ENCODE measurements at places on chromosomes 2 and 18.

DNA sequence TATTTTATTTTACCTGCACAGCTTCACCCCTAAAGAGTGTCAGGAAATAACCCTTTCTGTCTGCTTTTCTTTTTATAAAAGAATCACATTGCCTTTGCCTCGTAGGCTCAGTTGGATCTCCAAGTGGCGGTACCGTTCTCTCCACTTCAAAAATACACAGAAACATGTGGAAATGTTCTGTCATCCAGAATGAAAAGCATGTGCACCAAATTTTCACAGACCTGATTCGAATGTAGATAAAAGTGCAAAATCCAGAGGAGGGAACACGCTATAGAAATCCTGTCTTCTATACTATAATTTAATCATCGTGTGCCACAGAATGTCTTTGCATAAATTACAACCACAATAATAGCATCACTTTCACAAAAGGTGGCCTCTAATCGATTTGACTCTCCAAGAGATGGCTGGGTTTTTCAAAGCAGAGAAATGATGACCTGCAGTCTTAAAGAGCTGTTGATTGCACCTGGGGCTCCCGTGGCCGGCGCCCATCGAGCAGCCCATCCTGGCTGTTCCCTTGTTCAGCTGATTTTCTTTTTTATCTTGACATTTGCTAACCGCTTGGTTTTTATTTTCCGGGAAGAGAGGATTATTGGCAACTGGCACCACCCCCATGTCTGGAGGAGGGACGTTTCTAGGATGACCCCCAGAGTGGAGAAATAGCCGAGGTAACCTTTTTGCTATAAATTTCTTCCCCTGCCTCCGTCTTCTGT is 290.2 kb downstream of the SOX11 start:
- no peak for DNase-seq

- DNase-seq = no peak
Observed at GRCh38 chr2:208929894-208930427, 493.9 kb upstream of the MAP2 start.

DNA sequence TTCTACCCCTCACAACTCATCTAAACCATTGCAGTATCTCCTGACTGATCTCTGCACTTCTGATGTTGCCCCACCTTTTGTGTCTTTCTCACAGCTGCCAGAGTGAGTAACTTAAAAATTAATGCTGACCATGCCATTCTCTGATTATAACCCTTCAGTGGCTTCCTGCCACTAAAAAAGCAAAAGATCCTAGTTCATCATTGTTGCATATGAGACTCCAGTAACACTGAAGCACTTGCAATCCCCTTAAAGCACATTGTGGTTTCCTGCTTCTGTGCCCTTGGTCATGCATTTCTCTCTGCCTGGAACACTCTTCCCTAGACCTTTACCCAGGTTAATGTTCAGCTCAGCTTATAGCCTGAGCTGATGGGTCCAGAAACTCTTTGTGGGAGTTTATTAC is 95.1 kb upstream of the WDSUB1 start:
- DNase-seq = no peak

DNA sequence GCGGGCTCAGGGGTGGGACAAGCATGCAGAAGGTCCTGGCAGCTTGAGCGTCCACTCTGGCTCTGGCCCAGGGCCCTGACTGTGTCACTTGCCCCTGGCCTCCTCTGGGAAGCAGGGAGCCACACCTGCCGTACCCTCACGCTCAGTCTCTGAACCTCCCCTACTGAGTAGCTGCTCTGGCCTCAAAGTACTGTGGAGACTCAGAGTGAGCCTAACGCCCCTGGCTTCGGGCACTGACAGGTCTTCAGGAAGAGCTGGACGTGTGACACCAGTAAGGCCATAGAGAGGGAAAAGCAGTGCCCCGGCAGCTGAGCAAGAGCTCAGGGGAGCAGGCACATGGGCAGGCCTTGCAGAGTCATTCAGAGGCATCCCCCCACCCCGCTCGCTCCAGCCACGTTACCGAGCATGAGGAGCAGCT is 73.3 kb downstream of the SFXN5 start:
- no peak for DNase-seq

GRCh38 chr2:162261032-162261945 is 18.0 kb upstream of the FAP start:
- DNase-seq = peak; percentile 39

- DNase-seq = no peak
Observed at GRCh38 chr18:36128530-36128870, 640 bp downstream of the SLC39A6 start.

DNA sequence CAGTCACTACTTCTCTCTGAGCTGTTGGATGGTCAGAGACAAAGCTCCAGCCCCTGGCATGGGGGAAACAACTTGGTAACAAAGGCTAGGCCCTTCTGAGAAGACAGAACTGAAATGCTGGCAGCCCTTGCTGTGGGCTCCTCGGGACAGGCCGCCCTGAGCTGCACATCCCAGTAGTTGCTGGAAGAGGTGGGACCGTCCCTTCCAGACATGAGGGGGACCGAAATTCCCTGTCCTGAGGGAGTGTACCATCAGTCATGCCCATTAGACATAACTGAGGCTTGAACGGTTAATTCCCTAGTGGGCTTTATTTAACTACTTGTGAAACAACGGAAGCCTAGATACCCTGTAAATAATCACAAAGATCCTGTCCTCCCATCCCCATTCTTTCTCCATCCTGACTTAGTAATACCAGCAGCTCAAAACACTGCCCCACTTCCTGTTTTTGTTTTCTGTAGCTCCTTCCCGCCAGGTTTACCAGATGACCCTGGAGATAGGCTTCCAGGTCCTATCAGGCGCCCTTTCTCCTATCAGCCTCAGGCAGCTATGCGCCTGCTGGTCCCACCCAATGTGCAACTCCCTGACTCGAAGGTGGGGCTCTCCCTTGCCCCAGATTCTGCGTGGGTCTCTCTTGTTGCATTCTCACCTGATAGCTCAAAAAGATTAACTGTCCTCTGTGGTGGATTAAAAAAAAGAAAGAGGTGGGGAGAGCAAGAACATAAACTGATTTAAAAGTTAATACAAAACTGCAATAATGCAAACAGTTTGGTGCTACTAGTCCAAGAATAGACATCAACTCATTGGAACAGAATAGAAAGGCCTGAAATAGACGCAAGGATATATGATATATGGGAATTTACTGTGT is 37.0 kb upstream of the NT5DC4 start:
- no peak for DNase-seq

DNA sequence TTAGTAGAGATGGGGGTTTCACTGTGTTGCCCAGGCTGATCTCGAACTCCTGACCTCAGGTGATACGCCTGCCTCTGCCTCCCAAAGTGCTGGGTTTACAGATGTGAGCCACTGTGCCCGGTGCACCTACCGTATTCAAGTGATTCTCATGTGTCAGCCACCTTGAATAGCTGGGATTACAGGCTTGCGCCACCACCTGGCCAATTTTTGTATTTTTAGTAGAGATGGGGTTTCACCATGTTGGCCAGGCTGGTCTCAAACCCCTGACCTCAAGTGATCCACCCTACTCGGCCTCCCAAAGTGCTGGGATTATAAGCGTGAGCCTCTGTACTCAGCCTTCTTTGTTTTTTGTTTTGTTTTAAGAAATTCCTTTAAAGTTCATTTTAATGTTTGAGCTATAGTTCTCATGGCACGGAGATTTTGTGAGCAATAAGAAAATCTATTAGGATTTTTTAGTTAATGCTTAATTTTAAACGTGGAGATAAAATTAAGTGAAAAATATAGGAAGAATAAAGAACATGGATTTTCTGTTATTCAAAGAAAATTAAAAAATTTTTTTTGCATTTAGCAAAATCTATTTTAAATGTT is 242.6 kb downstream of the PHLPP1 start:
- no peak for DNase-seq

GRCh38 chr18:60027397-60027796 is 127.6 kb downstream of the PMAIP1 start:
- DNase-seq = no peak

DNA sequence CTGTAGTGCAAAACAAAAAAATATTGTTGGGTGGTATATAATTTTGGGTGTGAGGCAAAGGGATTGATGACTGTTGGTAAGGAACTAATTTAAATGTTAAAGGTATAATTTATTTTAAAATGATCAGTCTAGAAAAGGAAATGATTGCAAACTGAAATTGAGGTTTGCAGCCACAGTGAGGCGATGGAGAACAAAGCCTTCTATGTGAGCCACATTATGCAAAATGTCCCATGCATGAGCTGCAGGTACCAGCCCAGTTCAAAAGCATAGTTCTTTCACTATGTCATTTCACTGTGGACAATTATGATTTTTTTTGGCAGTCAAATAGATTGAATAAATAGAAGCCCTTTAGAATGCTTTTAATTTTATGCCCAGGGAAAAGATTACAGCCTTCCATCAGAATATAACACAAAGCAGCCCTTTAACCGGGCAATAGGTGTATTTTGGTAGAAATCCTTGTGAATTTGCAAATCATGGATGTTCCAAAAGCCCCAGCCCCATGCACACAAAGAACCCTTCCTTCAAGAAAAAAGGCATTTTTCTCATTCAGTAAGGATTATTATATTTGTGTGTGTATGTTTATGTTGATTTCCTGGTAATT is 1.7 kb downstream of the MAP2 start:
- no peak for DNase-seq

GRCh38 chr18:77173275-77174030 is 40.9 kb upstream of the MBP start:
- no peak for DNase-seq

DNA sequence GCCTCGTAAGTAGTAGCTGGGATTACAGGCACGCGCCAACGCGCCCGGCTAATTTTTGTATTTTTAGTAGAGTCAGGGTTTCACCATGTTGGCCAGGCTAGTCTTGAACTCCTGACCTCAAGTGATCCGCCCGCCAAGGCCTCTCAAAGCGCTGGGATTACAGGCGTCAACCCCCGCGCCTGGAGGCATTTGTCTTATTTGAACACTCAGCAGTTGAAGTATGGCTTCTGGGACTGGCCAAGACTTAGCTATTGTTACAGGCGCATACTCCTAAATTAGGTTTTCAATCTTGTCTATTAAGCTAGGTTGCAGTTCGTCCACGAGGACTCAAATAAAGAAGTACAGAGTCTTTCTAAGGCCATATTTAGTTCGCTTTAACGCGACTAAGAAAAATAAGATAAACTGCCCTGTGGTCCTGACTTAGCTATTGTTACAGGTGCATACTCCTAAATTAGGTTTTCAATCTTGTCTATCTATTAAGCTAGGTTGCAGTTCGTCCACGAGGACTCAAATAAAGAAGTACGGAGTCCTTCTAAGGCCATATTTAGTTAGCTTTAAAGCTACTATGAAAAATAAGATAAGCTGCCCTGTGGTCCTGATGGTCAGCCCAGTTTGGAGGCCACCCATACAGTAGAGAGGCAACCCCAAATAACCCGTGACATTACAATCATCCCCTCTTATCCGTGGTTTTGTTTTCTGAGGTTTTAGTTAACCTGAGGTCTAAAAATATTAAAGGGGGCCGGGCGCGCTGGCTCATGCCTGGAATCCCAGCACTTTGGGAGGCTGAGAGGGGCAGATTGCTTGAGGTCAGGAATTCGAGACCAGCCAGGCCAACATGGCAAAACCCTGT is 20.8 kb upstream of the MTA3 start:
- no peak for DNase-seq

GRCh38 chr2:125312342-125312741 is 1287.3 kb downstream of the CNTNAP5 start:
- no peak for DNase-seq

DNA sequence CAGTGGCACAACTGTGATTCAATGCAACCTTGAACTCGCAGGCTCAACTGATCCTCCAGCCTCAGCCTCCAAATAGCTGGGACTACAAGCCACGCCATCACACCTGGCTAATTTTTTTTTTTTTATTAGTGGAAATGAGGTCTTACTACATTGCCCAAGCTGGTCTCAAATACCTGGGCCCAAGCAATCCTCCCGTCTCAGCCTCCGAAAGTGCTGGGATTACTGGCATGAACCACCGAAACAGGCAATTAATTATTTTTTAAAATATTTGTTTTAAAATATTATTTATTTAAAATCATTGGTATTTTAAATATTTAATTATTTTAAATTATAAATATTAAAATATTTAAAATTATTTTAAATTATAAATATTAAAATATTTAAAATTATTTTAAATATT is 24.5 kb downstream of the SRBD1 start:
- DNase-seq = no peak

DNA sequence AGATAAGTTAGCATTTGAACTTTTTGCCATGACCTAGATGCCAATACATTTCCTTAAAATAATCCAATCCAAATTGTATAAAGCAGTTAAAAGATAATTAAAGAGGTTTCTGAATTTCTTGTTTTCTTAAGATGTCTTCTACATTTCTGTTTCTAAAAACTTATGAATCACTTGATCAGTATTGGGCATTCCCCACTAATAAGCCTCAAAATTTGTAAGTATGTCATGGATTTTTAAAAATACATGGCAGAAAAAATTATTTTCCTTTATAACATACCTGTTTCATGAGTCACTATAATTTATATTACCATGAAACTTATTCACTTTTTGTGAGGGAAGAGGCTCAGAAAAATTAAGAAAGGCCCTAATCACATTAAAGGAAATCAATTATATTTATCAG is 90.3 kb upstream of the TFPI start:
- DNase-seq = no peak

DNA sequence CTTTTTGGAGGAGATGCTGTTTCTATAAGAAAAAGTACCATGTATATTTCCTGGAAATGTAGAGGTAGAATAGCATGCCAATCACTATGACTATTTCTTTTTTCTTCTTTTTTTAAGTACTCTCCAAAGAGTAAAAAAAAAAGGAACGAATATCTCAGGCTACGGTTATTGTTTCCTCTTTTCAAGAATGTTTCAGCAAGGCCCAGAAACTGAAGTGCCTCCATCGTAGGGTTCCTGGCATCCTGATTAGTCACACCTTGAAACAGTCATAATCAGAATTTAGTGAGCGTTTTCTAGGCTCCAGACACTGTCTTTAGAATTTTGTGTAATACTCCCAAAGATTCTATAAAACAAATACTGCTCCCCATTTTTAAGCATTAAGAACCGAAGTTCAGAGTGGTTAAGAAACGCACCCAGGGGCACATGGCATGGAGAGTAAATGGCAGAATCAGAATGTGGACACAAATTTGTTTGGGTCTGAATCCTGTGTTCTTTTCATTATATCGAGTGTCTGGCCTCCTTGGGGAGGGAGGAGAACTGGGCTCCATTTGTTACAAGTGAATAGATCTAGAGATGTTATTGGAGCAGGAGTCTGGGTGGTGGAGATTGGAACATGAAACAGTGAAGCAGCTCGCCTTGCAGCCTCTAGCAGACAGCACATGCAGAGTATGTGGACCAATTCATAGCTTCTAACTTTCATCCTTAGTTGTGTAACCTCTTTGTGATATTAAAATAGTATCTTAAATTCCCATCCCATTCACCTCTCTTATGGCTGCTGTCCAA is 26.7 kb downstream of the ZEB2 start:
- DNase-seq = no peak

All from ascending aorta (tissue), 2 donors.